ENCODE measurements at places on chromosomes 13 and 19. TPM values are rescaled to one million over a fixed set of nuclear protein-coding genes. Genes with fewer than 3 reads are reported as not detected.
A peak's percentile ranks its signal among the peaks of the same experiment; 100 is the strongest.

DNA sequence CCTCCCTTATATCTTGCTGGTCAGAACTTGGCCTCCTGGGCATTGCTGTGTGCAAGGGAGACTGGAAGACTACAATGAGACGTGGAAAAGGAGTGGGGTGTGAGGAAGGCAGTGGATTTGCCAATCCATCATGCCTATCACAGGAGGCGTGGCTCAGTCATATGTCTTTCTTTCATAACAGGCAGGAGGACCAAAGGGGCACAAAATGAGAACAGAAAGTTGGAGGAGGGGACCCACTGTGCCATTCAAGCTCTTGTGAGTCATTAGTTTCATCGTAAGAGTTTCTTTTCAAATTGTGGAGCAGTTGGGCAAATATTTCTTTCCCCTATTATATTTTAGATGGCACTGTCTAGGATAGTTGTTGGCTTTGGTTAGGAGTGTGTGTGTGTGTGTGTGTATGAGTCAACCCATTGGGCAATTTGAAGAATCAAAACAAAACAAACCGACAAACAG, 471.5 kb downstream of the TSHZ3 start:
- ATAC-seq, result no peak

GRCh38 chr19:3115916-3116602, 19.8 kb upstream of the GNA15 start:
- ATAC-seq, result no peak

DNA sequence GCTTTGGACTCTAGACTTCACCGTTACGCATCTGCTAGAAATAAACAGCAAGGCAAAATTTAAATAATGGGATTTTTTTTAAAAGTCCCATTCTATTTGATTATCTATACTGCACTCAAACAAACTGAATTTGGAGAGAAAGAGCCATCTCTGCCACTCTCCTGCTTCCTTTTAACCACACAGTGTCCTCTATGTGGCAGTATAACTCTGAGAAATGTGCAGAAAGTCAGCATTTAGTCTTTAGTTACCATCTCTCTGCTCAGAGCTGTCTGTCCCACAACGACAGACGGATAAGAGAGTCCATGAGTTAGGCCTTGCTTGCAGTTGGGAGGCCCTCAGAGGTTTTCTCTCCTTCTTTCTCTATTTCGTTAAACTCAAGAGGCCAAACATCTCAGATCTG, 21.2 kb downstream of the CCNA1 start:
- no peak for ATAC-seq

DNA sequence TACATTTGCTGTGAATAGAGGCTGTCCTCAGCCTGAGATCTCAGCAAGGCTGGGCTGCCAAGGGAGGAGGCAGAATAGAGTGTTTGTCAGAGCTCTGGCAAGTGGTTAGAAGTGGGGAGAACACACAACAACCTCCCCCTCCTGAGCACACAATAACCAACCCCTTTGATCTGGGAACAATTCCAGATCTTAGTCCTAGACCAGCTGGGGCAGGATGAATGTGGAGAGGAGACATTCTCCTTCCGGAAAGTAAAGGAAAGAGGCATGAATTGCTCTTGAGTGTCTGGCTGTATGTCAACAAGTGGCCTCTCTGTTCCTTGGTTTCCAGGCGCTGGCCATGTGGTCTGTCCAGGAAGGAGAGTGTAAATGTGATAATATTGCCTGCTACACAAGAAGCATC, 114.9 kb upstream of the TMTC4 start:
- no peak for ATAC-seq

- ATAC-seq, result peak; percentile 76
Measured at GRCh38 chr19:8569066-8569771, 8.0 kb downstream of the MYO1F start.

GRCh38 chr19:35812220-35813042, at the start of gene PRODH2:
PRODH2 (minus strand) TSS chr19:35812845; CDS start chr19:35812805, 40 bp downstream.
- no peak for ATAC-seq

DNA sequence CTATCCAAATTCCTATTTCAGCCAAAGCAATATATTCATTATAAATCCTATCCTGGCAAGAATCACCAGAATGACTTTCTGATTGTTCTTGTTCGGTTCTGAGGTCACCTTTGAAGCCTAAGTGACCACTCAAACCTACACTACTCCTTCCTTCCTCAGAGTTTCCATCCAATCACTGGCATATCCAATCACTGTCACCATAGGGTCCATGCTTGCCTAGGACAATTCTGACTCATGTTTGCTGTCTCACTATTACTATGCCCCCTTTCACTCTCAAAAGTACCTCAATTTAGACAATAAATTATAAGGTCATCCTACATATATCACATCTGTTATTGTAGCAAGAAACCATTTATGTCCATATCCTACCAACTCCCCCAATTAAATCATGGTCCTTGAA, 58.9 kb downstream of the UBL3 start:
- ATAC-seq, result peak; percentile 94

- no peak for ATAC-seq
Measured at GRCh38 chr19:46080561-46080960, 39.8 kb upstream of the IGFL4 start.

DNA sequence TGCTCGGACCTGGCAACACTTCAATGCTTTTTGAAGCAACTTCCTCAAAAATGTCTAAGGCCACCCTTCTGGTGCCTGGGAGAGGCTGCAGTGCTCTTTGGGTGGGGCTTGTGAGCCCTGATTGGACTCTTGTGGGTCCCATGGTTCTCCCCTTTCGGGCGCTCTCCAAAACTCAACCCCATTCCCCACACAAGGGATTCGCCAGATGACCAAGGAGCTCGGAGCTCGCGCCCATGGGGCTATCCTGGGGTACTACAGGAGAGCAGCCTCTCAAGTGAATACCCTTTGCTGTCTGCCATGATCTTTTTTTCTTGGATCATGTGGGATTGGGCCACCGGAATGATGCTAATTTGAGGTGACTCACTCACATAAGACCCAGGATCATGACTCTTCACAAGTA, 29.7 kb upstream of the KL start:
- ATAC-seq, result no peak

DNA sequence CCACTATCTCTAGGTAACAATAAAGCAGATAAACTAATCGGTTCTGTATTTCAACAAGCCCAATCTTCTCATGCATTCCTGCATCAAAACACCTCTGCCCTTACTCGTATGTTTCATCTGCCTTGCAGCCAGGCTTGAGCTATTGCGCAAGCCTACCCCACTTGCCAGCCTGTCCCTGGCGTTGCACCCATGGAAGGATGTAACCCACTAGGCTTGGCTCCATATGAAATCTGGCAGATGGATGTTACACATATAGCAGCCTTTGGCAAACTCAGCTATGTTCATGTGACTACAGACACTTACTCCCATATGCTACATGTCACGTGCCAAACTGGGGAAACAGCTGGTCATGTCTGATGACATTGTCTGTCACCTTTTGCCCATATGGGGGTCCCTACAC, 11.9 kb upstream of the ZNF549 start:
- ATAC-seq, result no peak

DNA sequence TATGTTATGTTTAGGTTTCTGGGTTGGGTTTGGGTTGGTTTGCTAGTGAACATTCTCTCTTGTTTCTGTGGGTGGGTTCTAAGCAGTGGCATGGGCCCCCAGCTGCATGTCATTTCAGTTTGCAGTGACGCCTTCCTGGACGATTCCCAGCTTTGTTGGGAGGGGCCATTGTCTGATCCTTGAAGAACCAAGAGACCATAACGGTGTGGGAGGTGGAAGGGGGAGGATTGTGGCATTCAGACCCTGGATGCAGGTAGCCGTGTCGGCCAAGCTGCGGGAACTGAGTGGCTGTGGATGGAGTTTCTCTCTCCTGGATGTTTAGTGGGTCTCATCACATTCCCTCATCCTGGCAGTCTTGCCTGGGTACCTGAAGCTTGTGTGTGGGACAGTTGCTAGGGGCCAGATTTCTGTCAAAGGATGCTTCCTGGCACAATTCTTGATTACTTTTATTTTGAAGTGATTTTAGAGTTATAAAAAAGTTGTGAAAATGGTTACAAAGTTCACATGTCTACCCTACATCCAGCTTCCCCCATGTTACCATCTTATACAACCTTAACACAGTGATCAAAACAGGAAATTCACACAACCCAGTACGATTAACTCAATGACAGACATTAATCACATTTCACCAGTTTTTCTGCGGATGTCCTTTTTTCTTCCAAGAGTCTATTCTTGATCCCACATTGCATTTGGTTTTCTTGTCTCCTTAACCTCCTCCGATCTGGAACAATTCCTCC, 123.8 kb downstream of the SIPA1L3 start:
- no peak for ATAC-seq

DNA sequence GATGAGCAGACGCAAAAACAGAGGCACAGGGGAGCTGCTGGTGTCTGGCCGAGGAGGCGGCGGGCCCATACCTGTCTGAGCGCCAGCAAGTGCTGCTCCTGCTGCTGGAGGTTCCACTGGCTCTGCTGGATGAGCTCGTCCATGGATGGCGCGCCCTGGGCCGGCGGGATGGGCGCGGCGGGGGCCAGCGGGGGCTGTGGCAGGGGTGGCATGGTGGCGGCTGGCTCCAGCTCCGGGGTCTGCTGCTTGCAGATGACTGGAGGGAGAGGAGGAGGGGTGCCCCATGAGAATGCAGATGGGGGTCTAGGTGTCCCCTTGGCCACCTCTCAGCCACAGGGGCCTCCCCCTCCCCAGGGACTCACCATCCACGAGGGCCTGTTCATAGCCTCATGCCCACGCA, 6.9 kb downstream of the CHERP start:
- no peak for ATAC-seq

DNA sequence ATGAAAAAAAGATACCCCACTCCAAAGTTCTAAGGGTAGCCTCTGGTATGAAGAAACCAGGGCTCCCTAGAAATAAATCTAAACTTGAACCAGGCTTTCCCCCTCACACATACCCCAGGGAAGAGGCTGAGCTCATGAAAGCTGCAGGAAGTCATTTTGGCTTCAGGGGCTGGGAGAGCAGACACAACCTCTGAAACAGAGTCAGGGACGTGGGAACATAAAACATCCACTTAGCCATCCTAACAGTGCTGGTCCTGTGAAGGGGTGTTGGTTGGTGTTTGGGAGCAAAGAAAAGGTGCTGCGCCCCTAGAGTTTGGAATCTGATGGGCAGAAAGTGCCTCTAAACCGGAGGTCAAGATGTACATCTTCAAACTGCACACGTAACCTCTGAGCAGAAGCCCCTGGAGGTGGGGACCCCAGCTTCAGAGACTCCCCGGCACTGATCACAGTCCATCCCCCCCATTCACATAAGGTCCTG, 15.8 kb downstream of the RAB3D start:
- ATAC-seq, result no peak

DNA sequence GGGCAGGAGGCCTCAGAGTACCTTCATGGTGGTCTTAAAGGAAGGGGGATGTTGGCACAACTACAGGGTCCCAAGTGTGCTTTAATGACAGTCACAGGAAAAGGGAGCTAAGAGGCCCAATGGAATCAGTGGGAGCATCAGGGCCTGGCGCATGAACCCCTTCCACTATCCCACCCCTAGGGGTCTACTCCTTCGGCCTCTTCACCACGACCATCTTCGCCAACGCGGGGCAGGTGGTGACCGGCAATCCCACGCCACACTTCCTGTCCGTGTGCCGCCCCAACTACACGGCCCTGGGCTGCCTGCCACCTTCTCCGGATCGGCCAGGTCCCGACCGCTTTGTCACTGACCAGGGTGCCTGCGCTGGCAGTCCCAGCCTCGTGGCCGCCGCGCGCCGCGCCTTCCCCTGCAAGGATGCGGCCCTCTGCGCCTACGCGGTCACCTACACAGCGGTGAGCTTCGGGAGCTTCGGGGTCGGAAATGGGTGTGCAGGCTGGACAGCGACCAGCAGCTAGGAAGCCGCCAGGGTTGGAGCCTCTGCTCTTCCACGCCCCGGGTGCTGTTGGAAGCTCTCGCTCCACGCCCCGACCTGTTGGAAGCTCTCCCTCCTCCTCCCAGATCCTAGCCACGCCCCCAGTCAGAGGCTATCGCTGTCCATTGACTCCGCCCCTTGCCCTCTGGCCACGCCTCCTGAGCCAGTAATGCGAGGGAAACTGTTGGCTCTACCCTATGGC, 6.0 kb downstream of the PLPPR2 start:
- no peak for ATAC-seq

DNA sequence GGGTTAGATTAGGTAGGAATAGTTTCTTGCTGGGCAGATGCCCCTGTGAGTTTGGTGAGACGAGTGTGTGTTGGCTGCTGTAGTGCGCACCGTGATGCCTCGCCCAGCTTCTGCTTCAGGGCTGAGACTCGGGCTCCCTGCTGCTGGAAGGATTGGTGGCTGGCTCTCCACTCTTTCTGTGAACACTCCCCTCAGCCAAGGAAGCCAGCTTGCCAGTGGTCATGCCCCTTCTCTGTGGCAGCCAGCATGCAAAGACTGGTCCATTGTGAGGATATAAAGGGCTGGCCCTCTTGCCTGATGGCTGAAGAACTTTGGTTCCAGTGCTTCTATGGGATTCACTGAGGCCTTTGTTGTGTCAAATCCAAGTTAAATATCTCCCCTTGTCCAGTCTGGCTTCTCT, 2.9 kb upstream of the HTR2A start:
- ATAC-seq, result no peak

DNA sequence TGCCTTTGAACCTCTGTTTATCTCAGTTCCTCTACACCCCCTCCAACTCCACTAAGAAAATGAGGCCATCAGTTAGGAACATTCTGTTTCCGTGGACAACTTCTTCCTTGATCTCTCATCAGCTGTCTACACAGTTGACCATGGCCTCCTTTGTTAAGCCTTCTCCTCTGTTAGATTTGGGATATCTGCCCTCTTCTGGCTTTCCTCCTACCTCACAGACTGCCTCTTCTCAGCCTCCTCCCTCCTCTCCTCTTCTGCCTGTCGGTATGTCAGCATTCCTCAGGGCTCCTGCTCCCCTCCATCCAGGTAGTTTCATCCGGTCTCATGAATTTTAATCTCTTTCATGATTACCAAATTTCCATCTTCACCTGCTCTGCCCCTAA, 454.9 kb downstream of the FOXO1 start:
- ATAC-seq, result no peak

DNA sequence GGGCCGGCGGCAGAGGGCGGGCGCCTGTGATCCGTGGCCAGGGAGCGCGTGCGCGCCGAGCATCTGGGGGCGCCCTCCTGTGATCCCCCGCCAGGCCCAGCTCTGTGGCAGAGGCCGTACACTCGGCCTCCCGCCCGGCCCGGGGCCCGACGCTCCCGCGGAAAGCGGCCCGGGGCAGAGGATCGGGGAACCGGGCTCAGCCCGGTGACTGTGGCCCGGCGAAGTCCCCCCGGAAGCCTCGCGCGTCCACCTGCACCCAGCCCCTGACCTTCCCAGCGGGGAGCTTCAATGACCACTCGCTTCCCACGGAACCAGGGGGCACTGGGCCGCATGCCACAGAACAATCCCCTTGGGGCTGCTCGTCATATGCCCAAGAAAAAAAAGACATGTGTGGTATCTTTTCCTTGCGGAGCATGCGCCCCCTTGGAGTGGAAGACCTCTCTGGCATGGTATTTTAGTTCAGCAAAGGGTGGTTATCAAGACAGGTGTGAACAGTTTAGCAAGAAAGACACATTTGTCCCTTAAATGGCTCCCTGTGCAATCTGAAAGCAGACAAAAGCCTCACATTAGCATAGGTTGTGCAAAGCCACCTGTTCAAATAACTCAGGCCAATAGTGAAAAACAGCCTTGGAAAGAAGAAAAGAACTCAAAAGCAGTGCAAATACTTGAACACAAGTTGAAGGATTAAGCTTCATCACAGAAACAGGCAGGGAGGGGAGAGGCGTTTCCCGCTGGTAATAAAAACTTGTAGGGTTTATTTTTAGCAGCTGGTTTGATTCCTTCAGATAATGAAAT, 290.9 kb upstream of the SOX21 start:
- ATAC-seq, result no peak

CDC37 gene
- 140 TPM for total RNA-seq

CGB1 gene
- total RNA-seq, result not detected

HCST gene
- total RNA-seq, result 45.5 TPM

PLIN5 gene
- total RNA-seq, result not detected

UBE2L5 gene
- total RNA-seq, result not detected

All from activated T-helper 17 cell treated with anti-CD3 and anti-CD28 coated beads, Interleukin-2, amount 50 U/mL, for 72 hours (primary cell).